ENCODE measurements at places on chromosomes 7 and 10.

DNA sequence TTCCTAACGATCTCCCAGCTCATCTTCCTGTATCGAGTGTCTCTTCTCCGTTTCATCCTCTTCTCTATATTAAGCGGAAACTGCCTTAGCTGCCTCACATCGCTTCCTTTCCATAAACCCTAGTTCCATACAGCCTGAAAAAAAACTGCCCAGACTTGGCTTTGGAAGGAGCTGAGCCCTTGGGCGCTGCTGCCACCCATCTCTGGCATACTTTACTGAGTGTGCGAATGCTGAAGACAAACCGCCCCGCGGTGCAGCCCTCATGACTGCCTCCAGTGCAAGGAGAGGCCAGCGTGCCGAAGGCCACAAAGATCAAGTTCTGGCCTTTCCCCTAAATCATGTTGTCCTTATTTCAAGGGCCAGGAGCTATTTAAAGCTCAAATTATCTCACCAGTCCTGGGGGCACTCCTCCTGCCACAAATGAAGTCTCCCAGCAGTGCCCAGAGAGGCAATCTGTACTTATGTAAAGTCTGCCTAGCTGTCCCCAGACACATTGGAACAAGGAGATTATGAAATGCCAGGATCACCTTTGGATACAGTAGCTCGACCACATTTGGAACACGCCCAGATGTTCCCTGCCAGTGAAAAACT lies 25.2 kb downstream of the YWHAG start:
- DNase-seq: no peak

DNA sequence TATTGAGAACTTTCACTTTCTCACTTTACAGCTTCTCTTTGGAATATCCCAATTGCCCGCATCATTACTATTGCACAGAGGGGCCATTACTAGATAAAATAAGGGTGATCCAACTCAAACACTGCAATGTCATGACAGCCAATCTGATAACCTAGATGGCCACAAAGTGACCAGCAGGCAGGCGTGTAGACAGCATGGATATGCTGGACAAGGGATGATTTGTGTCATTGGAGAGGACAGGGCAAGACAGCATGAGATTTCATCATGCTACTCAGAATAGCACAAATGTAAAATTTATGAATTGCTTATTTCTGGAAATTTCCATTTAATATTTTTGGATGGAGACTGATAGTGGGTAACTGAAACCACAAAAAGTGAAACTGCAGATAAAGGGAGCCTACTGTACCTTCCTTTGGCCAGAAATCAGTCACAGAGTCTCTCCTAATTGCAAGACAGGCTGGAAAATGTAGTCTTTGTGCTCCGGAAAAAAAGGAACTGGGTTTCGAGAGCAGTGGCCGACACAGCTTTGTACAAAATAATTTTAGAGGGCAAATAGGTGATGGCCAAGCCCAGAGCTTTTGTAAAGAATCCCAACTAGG lies 6.1 kb upstream of the GSDME start:
- DNase-seq: no peak

GRCh38 chr10:51447119-51447518 lies 252.3 kb downstream of the CSTF2T start:
- DNase-seq: no peak

DNA sequence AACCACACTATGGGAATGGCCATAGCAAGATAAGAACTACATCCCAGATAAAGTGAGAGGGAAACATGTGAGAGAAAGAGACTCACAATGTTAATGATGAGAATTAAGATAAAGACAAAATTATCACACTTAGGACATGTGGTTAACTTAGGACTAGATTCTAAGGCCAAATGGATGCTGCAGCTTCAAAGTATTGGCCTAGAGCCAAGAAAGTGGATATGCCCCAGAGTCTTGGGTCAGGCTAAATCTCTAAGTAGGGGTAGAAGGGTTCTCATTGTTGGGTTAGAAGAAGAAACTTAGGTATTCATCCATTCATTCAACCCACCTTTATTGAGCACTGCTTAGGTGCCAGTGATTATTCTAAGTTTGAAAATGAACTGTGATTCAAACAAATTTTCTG lies 818.0 kb downstream of the PHTF2 start:
- no peak for DNase-seq

GRCh38 chr7:132352800-132353199 lies 223.5 kb downstream of the PLXNA4 start:
- DNase-seq: no peak

- no peak for DNase-seq
Observed at GRCh38 chr10:92238586-92239098, 52.2 kb downstream of the CPEB3 start.

DNA sequence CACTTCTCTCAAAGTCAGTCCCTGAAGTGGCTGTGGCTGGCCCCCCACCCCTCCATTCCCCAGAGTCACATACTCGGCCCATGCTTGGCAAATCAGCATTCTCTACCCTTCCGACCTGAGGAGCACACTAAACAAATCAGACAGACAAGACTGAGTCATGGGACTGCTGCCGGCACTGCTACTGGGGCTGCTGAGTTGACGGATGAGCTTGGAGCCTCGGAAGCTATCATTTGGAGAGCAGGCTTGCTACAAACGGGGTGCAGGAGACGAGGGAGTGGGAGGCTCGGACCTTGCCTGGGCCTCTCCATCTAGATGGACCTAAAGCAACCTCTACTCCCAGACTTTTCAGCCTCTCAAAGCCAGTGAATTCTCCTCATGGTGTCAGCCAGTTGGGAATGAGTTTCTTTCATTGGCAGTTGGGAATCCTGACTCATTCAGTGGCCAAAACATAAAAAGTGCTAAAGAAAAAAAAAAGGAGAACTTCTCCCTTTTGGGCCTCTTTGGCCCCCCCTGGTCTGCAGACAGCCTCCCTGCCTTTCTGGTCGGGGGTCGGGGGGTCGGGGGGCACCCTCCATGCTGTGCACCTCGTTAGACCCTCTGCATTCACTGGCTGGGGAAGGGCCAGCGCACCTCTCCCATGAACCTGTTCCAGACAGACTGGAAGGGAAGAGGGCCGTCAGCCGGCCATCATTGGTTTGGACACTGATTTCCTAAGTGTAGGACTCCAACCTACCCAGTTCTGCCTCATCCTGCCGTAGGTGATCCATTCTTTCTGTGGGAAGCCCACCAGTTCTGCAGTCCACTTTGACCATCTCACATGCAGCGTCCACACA lies 52.3 kb upstream of the COL13A1 start:
- no peak for DNase-seq

- DNase-seq: no peak
Observed at GRCh38 chr10:59016043-59016442, 160.4 kb upstream of the PHYHIPL start.

- DNase-seq: no peak
Observed at GRCh38 chr7:128073671-128074310, 42.6 kb upstream of the LRRC4 start.

DNA sequence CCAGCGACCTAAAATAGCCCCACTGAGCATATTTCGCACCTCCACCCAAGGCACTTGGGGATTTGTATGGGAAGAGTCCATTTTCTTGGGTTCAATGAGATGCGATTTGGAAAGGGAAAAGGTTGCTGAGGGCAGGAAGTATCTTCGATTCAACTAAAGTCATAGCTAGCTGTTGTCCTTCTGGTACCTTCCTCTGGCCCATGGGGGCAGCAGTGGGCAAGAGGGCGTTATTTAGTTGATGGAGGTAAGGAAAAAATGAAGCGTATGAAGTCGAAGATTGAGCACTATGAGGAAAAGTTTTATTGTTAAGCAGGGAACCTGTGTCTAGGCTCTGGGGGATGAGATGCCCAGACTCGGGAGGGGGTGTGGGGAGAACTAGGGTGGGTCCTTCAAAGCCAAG lies 135.4 kb downstream of the EVX1 start:
- no peak for DNase-seq

- DNase-seq: no peak
Observed at GRCh38 chr7:100895956-100896731, 456 bp upstream of the ACHE start.

- DNase-seq: no peak
Observed at GRCh38 chr7:132526111-132526740, 50.0 kb downstream of the PLXNA4 start.

GRCh38 chr10:775245-776075 lies 86.0 kb upstream of the DIP2C start:
- DNase-seq: no peak

DNA sequence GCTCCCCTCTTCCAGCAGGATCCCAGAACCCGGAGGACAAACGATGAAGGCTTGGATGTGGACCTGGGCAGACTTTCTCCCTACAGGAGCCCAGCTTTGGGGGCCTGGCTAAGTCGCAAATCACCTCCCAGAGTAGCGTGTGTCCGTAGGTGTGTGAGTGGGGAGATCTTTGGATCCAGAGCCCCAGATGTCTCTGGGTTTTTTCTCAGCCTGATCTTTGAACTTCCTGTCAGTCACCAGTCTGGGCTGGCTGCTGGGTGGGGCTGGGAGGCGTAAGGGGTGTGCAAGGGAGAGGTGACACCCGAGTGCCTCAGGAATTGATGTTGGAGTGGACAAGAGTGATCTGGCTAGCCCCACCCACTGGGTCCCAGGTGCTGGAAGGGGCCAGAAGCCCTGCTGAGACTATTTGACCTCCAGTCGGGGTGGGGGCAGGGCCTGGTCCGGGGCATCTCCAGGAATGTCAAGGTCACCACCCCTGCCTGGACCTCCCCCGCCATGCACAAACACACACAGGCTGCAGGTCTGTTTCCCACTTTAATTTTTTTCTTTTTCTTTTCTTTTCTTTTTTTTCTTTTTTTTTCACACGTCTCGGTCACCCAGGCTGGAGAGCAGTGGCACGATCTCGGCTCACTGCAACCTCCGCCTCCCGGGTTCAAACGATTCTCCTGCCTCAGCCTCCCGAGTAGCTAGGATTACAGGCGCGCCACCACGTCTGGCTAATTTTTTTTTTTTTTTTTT lies at the start of gene MOGAT3:
MOGAT3 (minus strand) TSS at position 175 of the 738 bp plus-strand sequence. CDS start 182 bp downstream, outside the sequence.
- no peak for DNase-seq

GRCh38 chr10:75230600-75231038 lies 5.1 kb downstream of the COMTD1 start:
- peak; percentile 90 for DNase-seq

GRCh38 chr10:68108653-68109052 lies 635 bp upstream of the MYPN start:
- no peak for DNase-seq

DNA sequence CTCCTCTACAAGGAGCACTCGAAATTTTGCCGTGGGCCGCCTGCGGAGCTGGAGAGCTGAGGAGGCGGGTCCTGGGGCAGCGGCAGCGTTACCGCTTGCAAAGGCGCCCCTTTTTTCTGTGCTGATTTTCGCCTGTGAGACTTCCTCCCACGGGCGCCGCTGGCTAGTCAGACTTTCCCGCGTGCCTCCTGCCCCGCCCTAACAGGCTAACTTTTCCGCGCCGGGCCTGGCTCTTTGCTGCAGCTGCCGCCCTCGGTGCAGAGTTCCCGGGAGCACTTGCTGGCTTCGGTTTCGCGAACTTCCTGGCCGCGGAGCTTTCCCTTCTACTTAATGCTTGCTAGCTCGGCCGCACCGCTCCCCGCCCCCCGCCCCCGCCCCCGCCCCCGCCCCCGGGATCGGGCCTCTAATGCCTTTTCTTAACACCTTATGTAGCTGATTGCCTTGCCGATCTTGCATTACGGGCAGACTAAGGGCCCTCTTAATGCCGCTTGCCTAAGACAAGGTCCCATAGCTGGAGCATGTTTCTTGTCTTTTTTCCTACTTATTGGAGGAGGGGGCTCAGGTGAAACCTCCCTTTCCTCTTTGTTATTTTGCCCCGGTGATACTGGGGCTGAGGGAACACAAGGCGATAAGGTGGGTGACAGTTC lies 37.9 kb upstream of the RASGEF1A start:
- peak; percentile 49 for DNase-seq

DNA sequence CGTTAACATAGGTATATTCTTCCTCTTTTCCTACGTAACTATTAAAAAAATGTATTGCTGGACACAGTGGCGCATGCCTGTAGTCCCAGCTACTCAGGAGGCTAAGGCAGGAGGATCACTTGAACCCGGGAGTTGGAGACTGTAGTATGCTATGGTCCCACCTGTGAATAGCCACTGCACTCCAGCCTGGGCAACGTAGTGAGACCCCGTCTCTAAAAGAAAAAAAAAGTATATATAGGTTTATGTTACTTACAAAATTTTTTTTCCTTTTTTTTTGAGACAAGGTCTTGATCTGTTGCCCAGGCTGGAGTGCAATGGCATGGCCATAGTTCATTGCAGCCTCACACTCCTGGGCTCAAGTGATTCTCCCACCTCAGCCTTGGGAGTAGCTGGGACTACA lies 5.6 kb downstream of the NUB1 start:
- no peak for DNase-seq

GRCh38 chr10:21515361-21516241 lies 9.9 kb downstream of the SKIDA1 start:
- no peak for DNase-seq

- no peak for DNase-seq
Observed at GRCh38 chr7:142855756-142856564, 1.1 kb downstream of the EPHB6 start.

DNA sequence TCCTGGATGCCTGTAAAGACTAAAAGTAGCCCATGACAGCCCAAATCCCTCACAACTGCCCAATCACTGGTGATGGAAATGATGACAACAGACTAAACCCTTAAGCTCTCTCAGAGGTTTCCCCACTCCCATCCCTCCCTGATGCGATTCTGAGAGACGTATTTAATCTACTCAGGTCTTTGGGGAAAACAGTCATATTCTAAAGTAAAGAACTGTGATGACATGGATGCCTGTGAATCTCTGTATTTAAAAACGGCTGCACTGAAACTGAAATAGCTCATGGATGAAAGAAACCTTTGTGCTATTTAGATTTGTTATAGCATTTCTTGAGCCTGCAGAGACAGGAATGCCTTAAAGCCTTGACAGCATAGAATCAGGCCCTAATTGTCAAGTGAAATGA lies 28.5 kb downstream of the VPS41 start:
- DNase-seq: no peak

DNA sequence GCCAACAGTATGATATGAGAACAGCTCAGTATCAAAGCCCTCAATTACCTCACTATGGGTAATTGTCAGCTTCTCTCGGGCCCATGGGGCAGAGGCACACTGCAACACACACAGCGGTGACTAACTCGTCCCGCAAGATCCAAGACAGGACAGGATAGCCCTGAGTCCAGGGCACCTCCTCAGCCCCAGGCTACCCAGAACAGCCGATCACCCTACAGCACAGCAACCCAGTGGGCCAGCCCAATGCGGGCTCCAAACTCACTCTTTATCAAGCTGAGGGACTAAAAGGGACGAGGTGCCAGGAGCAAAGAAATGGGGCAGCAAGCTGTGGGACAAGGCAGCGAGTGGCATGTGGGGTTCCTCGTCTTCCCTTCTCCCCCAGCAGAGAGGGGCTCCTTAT lies 765.1 kb downstream of the GRID1 start:
- no peak for DNase-seq

- DNase-seq: no peak
Observed at GRCh38 chr7:155589001-155589980, 42.9 kb upstream of the CNPY1 start.

GRCh38 chr10:27319752-27320431 lies 79.3 kb upstream of the ACBD5 start:
- DNase-seq: peak; percentile 1

Measured in activated CD8-positive, alpha-beta memory T cell treated with anti-CD3 and anti-CD28 coated beads for 1 hour (primary cell).